ENCODE measurements at places on chromosomes 7 and 10.

DNA sequence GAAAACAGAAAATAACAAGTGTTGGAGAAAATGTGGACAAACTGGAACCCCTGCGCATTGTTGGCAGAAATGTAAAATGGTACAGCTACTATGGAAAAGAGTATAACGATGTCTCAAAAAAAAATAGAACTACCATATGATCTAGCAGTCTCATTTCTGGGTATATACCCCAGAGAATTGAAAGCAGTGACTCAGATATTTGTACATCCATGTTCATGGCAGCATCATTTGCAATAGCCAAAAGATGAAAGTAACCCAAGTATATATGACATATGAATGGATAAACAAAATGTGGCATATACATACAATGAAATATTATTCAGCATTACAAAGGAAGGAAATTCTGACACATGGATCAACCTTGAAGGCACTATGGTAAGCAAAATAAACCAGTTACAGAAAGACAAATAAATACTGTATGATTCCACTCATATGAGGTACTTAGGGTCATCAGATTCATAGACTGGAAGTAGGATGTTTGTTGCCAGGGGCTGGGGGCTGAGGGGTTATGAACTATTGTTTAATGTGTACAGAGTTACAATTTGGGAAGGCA is 4.9 kb downstream of the NRCAM start:
- DNase-seq: no peak

DNA sequence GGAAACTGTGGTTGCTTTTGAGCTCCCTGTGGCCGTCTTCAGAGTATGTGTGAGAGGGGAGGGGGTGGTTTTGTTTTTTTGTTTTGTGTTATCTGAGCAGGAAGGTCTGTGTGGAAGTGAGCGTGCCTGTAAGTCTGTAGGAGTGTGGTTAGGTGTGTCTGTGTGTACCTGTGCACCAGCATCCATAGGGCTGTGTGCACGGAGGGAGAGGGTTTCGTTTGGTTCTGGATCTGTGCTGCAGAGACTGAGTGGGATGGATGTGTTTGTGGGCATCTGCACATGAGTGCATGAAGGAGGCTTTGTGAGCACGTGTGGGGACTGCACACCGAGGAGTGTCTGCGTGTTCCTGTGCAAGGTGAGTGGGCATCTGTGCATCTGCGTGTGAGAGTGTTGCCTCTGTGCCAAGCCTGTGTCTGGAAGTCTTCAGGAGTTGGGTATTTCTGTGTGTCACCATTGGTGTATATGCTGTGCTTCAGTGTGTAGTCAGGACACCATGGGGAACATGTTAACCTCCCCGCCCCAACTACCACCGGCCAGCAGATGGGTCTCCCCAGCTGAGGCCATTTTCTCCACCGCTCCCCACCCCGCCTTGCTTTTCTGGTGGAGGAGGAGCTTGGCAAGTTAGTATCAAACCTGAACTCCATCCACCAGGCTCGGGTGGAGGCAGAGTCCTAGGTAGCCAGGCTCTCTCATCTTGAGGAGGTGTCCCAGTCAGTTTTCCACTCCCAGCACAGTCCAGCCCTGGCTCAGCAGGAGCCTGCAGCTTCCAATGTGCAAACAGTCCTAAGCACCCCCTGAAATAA is 7.1 kb upstream of the TLX1 start:
- no peak for DNase-seq

DNA sequence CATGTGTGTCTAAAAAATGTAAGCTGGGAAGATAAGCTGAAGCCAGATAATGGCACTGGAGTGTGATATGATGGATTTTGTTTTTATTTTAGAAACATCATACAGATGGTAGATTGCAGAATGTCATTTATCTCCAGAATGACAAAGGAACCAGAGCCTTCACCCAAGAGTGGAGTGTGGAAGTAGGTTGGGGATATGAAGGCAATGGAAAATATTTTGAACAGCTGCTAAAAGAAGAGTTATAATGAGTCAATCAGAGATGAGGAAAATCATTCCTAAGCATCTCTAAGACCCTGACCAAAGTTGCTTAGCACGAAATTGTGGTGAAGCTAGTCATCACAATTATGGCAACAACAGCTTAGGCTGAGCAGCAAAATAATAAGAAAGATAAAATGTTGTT is 39.8 kb upstream of the POM121L12 start:
- DNase-seq: no peak

- no peak for DNase-seq
Observed at GRCh38 chr7:26865094-26865388, 651 bp upstream of the SKAP2 start.

DNA sequence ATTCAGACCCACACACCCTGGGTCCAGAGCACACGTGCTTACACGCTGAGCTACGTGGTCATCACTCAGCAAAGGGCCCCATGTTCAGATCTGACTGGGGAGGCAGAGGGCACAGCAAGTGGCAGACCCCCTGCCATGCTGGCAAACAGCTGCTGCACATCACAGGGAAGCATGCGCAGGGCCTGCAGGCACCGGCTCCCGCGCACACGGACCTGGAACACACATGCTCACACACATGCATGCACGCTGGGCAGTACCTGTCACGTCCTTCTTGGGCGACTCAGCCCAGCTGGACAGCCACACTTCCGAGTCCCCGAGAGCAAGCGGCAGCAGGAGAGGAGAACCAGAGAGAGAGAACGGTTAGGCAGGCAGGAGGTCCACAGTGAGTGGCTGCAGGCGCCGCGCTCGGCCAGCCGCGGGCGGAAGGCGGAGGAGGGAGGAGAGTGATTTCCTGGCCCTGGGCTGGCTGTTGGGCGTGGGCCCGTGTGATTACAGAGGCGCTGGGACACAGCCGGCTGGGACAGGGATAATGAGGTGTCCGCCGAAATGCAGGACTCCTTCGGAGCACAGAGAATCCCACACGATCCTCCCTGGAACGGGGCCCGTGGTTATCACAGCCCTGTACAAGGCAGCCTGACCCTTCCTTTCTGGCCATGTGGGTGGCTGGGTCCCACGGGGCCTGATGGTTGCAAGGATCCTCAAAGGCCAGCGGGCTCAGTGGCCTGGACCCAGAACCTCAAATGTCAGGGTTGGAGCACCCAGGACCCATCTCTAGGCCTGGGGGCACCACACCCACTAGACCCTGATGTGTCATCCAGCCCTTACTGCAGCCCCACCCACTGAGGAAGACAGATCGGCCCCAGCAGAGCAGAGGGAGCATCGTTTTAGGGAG is 175.1 kb downstream of the NEURL1 start:
- DNase-seq: no peak
